Sigmoid colon (tissue), 7 donors: ENCODE measurements at places on chromosomes 5 and 9. TPM values are rescaled to one million over a fixed set of nuclear protein-coding genes. Genes with fewer than 3 reads are reported as not detected.

GRCh38 chr9:134419684-134420076 lies 93.4 kb downstream of the RXRA start:
- no peak overlapping the region for H3K27ac ChIP-seq
- H3K27me3 ChIP-seq: no peaks in the 10 kb centered on the region
- no peak overlapping the region for H3K4me3 ChIP-seq
- H3K36me3 ChIP-seq: peaks cover 71% of the 10 kb centered on the region
- DNase-seq: no peak
- H3K4me1 ChIP-seq: no peaks in the 10 kb centered on the region

GRCh38 chr5:122775550-122776542 lies 966 bp downstream of the SNX2 start:
- H3K36me3 ChIP-seq: no peaks in the 10 kb centered on the region
- DNase-seq: no peak
- H3K27me3 ChIP-seq: no peaks in the 10 kb centered on the region
- peak overlapping the region; percentile 94 for H3K27ac ChIP-seq
- H3K4me3 ChIP-seq: peak overlapping the region; percentile 94

- peak; percentile 94 for DNase-seq
- peaks cover 25% of the 10 kb centered on the region for H3K4me1 ChIP-seq
- peak within 1 kb of the TSS; percentile 68 for H3K27ac ChIP-seq
These were observed at the start of gene DENND1A for GRCh38 chr9:123929870-123930831. Gene DENND1A (minus strand): TSS chr9:123930126. CDS start chr9:123929905, 221 bp downstream.

DNA sequence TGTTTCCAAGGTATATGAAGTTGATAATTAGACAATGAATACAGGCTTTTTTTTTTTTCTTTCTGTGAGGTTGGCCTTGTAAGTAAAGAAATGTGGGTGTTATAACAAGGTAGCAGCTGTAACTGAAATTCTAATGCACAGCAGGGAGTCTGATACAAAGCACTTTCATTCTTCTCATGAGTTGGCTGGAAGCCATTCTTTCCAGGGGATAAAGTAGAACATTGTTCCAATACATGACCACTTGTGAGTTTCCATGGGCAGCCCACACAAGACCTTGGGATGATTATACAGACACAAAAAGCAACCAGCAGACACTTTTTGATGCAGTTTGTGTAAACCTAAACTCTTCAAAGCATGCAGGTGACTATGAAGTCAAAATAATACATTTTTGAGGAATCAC lies 1785.9 kb upstream of the WWC1 start:
- H3K4me3 ChIP-seq: no peak overlapping the region
- H3K4me1 ChIP-seq: no peaks in the 10 kb centered on the region
- no peak for DNase-seq
- H3K36me3 ChIP-seq: no peaks in the 10 kb centered on the region
- H3K27me3 ChIP-seq: no peaks in the 10 kb centered on the region
- H3K27ac ChIP-seq: no peak overlapping the region

DNA sequence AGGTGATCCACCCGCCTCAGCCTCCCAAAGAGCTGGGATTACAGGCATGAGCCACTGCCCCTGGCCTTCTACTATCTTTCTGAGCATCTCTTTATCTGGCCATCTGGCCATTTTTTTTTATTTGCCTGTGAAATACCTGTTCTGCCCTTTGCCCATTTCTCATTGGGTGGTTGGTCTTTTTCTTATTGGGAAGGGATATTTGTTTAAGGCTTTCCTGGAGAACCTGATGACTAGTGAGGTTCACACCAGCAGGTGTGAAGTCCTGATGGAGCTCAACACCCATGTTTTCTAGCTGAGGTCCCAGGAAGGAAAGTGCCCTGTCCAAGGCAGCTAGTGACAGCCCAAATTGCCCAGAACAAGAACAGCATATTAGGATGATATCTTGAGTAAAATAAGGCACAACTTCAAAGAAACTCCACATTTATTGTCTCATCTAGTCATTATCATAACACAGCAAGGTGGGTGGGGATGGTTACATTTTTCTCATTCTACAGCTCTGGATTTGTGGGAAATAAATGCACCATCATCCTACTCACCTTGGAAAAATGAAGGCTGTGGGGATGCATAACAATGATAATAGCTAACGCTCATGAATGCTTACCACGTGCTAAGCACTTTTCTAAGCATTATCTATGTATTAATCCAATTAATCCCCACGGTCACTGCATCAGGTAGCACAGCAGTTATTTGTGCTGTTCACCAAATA lies 20.3 kb downstream of the SLC36A3 start:
- no peaks in the 10 kb centered on the region for H3K27me3 ChIP-seq
- no peaks in the 10 kb centered on the region for H3K4me1 ChIP-seq
- DNase-seq: no peak
- H3K27ac ChIP-seq: no peak overlapping the region
- no peak overlapping the region for H3K4me3 ChIP-seq
- no peaks in the 10 kb centered on the region for H3K36me3 ChIP-seq

DNA sequence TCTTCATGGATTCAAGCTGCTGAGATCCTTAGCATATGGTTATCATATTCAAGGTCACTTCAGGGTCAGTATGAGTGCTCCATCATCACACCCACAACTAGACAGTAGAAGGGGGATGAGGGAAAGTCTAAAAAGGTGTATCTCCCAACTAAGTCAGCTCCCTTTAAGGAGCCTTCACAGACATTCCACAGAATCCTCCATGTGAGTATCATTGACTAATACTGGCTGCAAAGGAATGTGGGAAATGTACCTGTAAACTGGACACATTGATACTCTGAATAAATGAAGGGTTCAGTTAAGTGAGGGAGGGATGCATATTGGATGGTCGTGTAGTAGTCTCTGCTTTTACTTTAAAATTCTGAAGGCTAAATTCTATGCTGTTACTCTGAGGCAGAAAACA lies 330.7 kb downstream of the LRRC70 start:
- no peak overlapping the region for H3K4me3 ChIP-seq
- DNase-seq: no peak
- no peak overlapping the region for H3K27ac ChIP-seq
- no peaks in the 10 kb centered on the region for H3K4me1 ChIP-seq

DNA sequence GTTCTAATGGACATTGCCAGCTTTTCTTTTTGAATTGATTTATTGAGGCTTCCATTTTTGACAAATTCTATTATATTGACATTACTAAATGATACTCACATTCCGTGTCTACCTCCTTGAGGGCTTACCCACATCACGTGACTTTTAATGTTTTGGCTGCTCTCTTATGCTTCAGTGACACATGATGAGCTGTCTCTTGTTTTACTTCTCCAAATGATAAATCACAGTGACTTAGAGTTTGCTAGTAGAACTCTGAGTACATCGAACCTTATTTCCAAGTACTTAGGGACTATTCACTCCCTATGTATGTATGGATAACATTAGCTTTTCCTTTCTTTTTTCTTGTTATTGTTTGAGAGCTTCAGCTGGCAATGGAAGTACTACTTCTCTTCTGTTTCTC lies 169.8 kb upstream of the KCNN2 start:
- DNase-seq: no peak
- no peak overlapping the region for H3K4me3 ChIP-seq
- H3K4me1 ChIP-seq: no peaks in the 10 kb centered on the region
- no peaks in the 10 kb centered on the region for H3K36me3 ChIP-seq
- no peaks in the 10 kb centered on the region for H3K27me3 ChIP-seq

The SPATA31E1 gene
- not detected for total RNA-seq
